ENCODE measurements at places on chromosomes 4 and X. TPM values are rescaled to one million over a fixed set of nuclear protein-coding genes. Genes with fewer than 3 reads are reported as not detected.

The ADAMTS3 gene
- total RNA-seq, result 4.0 TPM

The ZCCHC18 gene
- not detected for total RNA-seq

The PDZD4 gene
- 3.5 TPM for total RNA-seq

The TET2 gene
- 29.4 TPM for total RNA-seq

The EXOC1 gene
- 32.9 TPM for total RNA-seq

The RADX gene
- total RNA-seq, result 13.7 TPM

The PRSS48 gene
- total RNA-seq, result not detected

The ASB9 gene
- total RNA-seq, result 2.0 TPM

The ERAS gene
- not detected for total RNA-seq

DNA sequence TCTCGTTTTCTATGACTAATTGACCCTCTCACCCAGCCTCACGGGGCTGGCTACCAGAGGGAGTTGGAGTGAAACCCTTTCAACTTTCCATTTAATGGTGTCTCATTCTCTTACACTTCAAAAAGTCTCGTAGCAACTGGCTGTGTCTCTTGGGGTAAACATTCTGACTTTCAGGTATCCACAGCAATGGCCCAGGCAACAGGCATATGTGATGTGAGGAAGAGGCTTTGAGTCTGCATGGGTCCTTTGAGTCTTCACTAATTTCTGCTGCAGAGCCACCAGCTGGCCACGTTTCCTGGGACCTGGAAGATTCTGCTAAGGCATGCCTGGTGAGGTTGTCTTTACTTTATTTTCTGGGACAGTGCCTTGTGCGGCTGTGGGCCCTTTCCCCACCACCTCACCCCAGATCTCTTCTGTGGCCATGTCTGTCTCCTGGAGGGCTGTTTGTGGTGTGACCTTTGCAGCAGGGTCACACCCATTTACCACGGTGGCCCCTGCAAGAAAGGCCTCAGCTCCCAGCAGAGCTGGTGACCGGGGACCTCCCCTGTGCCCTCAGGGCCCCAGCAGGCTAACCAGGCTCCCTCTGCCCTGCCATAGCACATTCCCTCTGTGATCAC is 112.5 kb upstream of the FRG1 start:
- no peak for DNase-seq

DNA sequence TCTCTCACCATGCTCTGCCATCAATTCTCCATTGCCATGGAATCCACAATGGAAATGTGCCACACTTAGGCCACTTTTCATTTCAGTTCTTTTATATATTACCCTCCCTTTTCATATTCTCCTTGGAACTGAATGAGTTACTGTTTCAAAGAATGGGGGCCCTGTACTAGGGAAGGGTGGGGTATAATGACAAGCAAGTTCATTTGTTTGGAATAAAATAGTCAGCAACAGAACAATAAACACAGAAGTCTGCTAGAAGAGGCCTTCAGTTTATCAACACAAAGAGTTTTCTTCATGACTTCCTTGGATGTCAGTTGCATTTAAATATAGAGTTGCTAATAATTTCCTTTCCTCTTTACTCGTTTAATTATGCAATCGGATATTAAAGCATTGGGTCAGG is 478.3 kb upstream of the FTHL17 start:
- no peak for DNase-seq

GRCh38 chr4:99029018-99029735 is 33.7 kb downstream of the METAP1 start:
- no peak for DNase-seq

DNA sequence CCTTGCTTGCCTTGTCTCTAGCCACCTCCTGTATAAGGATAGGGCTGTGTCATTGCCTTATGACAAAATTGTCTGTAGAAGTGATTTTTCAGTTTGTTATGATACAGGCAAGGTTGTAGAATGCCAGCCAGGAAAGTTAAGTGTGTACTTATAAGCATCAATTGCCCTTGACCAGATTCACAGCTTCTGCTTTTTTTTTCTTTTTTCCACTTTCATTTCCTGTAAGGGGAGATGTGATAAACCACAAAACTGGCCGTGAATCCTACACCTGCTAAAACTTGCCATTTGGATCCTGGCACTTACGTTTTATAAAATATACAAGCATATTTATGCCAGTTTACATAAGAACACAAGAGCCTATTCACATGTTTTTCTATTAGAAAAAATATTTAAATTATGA is 35.0 kb upstream of the BMPR1B start:
- DNase-seq, result no peak

- no peak for DNase-seq
These were observed 196.2 kb downstream of the RBM46 start for GRCh38 chr4:154977228-154977627.

- DNase-seq, result no peak
These were observed 68.4 kb upstream of the BMPR1B start for GRCh38 chr4:94689155-94689860.

DNA sequence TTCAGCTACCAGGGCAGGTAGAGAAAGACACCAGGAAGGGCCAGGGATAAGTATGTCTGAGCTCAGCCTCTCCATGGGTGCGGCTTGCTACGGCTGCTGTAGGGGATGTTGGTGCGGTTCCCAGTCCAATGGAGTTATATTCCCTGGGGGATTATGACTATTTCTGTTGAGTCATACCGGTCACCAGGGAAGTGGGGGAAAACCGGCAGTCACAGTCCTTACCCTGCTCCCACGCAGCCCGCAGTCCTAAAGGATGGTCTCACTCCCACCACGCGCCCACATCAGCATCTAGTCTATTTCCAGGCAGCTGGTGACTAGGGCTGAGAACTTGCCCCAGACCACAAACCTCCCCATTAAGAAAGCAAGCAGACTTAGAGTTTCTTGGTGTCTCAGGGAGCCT is 191.6 kb downstream of the VEGFC start:
- no peak for DNase-seq

DNA sequence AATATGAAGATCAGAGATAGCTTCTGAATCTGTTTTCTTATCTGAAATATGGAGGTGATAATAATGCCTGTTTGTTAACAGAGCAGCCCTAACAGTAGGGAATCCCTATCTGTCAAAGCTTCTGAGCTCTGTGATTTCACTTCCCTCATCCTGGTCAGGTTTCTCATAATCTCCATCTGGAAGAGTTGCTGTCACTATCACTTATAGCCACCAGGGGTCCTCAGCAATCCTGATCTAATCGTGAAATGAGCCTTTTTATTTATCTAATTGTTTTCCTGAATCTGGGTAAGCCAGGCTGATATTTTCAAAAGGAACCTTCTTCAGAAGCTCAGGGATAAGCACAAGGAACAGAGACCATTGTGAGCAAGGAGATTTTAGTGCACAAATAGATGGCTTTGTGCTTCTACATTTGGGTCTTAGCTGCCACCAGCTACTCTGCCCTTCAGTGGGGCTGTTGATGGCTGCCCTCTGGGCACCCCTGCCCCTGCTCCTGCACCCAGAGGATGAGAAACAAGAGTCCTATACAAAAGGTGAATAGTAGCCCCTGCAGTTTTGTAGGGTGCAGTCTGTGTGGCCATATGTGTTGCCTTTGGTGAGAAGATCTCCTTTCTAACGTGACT is 196.4 kb upstream of the RADX start:
- no peak for DNase-seq

DNA sequence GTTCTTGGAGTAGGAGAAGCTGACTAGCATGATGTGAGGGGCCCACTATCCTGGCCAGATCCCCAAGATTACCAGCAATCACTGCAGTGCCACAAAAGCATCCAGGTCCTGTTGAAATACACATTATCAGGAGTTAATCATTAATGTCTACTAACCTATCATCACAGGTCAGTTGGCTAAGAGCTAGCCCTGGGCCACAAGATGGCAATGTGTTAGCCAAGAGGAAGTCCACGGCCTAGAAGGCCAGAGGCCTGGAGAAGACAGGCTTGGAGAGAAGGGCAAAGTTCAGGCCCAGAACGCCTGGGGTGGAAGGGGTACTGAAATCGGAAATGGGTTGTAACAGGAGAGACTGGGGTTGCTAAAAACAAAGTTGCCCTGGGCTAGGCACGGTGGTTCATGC is 19.9 kb upstream of the KIAA1210 start:
- no peak for DNase-seq

GRCh38 chrX:111123606-111124179 is 27.7 kb downstream of the PAK3 start:
- no peak for DNase-seq

DNA sequence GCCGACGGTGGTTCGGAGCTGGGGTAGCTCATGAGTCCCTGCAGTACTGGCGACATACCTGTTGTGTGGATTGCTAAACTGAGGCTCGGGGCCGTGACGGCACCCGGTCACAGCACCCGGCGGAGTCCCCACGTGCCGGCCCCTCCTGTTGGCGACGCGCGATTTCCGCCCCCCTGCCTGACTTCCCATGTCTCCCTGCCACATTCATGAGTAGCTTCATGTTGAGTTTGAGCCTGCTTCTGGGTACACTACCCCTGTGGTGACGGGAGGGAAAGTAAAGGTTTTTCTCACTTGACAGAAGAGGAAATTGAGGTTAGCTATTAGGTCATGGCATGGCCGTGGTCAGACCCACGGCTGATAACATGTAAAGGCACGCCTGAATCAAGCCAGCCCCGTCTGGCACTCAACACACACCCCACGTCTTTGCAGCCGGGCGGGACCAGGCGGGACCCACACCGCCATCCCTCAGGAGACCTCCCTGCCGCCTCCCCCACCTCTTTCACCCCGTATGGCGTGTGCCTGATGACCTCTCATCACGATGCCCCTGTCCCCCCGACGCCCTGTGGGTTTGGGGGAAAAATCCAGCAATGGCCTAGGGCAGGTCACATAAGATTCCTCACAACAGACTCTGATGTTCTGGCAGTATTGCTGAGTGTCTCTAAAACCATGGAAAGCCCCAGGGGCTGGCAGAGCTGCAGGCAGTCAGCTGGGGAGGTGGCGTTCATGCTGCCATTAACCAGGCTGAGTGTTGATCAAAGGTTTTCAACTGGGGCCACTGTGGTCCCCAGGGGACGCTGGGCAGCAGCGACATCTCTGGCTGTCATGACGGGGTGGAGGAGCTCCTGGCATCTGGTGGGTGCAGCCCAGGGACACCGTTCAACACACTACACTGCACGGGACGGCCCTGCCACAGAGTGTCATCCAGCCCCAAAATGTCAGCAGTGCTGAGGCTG is 29.2 kb downstream of the P2RY8 start:
- DNase-seq, result no peak

GRCh38 chr4:8200302-8200975 is 1.3 kb downstream of the SH3TC1 start:
- DNase-seq, result peak; percentile 60

DNA sequence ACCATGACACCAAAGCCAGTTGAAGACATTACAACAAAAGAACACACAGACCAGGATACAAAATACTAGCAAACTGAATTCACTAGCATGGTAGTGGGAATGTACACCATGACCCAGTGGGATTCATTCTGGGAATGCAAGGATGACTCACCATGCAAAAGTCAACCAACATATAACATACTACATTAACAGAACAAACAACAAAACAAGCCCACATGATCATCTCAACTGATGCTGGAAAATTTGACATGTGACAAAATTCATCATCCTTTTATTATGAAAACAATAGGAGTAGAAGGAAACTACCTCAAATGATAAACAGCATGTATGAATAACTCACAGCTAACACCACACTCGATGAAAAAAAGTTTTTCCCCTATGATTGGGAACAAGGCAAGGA is 190.2 kb downstream of the DCLK2 start:
- no peak for DNase-seq

- DNase-seq, result no peak
These were observed 127.2 kb upstream of the NPY2R start for GRCh38 chr4:155081222-155081621.

- DNase-seq, result no peak
These were observed 128.7 kb upstream of the GALNT7 start for GRCh38 chr4:173039617-173040577.

DNA sequence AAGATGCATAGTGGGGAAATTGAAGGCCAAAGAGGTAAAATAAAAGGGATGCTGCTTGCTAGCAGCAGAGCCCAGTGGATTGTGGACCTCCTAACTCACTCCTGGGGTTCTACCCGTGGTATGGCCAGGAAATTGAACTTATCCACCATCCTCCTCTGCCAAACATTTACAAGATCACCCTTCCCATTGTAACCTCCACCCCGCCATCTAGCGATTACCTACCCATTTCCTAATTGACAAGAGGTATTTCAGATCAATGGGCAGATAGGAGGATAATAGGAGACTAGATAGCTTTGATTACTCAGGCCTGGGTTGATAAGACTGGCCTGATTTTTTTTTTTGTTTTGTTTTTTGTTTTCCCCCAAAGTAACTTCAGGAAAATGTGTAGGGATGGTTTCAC is 67.8 kb downstream of the REPS2 start:
- DNase-seq, result no peak

DNA sequence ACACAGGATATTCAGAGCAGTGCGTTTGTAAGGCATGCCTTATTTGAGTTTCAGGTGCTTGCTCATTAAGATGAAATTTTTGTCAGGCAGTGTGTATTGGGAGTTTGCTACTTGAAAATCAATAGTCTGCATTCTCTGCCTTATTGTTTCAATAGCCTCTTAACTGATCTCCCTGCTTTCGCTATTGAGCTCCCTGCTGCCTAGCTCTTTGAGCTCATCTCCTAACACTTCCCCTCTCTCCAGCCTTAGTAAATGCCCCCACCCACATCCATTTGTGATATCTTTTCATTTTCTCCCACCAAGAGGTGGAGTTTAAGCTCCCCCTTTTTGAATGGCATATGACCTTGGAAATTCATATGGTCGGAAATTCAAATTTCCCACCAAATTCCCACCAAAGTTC is 256.6 kb downstream of the IL1RAPL1 start:
- DNase-seq, result no peak

GRCh38 chr4:165393051-165393450 is 14.2 kb downstream of the CPE start:
- DNase-seq, result no peak

DNA sequence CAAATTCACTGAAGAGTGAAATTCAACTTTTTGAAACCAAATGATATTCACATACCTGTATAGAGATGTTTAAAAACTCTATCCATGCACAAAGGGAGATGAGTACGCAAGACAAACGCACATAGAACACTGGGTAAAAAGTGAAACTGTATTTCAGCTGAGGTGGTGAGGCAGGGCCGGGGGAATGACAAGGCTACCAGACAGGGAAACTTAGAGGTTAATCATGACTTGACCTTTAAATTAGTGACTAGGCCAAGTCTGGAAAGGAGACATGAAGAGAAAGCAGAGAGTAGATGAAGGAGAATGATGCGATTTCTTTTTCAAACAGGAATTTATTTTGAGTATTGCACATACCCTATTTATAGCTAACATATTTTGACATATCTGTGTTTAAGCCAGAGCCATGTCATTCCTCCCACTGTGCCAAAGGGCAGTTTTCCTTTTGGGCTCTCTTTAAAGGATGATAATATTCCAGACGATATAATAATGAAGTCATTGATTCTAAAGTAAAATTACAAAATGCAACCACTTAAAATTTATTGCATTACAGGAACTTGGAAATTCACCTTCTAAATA is 49.4 kb downstream of the ARHGEF6 start:
- no peak for DNase-seq

DNA sequence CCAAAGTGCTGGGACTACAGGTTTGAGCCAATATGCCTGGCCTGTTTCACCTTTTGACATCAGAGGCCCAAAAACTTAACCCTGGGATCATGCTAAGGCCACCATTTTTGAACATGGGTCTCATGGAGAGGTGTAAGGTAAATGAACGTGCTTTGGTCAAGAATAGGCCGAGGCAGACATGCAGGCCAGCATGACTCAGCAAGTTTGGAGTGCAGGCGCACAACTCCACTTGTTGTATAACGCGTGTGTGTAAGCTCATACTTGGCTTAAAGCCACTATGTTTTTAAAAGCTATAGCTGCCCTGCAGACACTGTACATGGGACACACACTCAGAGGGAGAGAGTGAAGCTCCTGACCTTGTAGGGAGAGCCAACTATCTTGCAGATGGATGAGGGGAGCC is 43.8 kb upstream of the HPSE start:
- DNase-seq, result no peak

Data from thyroid gland (tissue), 4 donors.